ENCODE measurements at places on chromosomes 3 and 15.
A peak's percentile ranks its signal among the peaks of the same experiment; 100 is the strongest.

DNA sequence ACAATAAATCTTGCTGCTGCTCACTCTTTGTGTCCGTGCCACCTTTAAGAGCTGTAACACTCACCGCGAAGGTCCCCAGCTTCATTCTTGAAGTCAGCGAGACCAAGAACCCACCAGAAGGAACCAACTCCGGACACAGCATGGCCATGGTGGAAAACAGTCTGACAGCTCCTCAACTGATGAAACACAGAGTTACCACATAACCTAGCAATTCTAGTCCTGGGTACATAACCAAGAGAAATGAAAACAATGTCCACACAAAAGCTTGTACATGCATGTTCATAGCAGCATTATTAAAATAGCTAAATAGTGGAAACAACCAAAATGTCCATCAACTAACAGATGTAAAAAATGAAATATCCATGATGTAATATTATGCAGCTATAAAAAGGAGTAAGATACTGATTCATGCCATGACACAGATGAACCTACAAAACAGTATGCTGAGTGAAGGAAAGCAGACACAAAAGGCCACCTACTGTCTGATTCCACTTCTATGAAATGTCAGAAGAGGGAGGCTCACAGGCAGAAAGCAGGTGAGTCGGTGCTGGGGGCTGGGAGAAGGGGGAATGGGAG is 36.8 kb downstream of the VGLL4 start:
- no peak for DNase-seq

- no peak for DNase-seq
These were observed 69.8 kb upstream of the SLC4A7 start for GRCh38 chr3:27553886-27554540.

GRCh38 chr3:168047190-168047795 is 48.4 kb downstream of the GOLIM4 start:
- peak; percentile 22 for DNase-seq

DNA sequence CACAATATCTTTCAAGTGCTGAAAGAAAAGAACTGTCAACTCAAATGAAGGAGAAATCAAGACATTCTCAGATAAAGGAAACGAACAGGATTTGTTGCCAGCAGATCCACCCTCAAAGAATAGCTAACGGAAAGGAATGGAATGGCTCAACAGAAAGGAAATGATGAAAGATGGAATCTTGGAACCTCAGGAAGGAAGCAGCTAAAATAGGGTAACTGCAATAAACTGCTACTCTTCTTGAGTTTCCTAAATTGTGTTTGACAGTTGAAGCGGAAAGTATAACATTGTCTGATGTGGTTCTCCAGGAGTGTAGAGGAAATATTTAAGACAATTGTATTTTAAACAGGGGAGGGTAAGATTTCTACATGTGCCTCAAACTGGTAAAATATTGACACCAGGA is 22.0 kb downstream of the PRR23E start:
- no peak for DNase-seq

DNA sequence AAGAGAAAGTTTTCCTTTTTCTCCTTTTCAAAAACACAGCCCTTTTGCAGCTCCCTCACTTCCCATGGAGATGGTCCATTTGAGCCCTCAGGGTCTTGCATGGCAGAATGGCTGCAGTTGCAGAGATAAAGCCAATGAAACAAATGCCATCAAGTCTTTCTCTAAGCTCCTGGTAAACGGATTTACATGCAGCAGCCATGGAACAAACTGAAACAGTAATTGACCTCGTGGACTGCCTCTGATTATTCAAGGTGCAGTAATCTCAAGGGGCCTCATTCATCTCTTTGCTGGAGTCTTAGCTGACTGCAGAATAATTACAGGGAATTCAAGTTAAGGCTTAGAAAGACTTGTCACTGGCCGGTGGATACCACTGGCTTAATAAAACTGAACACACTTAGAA is 125.1 kb downstream of the SQOR start:
- no peak for DNase-seq

- peak; percentile 7 for DNase-seq
These were observed 35.8 kb upstream of the SLC24A5 start for GRCh38 chr15:48084759-48085590.

- DNase-seq = no peak
These were observed 938 bp downstream of the DZIP3 start for GRCh38 chr3:108590460-108590859.
